Stimulated activated CD8-positive, alpha-beta memory T cell treated with anti-CD3 and anti-CD28 coated beads, Interleukin-15, amount 100 ng/mL, for 1 hour (primary cell): ENCODE measurements at places on chromosomes 7 and 10.

DNA sequence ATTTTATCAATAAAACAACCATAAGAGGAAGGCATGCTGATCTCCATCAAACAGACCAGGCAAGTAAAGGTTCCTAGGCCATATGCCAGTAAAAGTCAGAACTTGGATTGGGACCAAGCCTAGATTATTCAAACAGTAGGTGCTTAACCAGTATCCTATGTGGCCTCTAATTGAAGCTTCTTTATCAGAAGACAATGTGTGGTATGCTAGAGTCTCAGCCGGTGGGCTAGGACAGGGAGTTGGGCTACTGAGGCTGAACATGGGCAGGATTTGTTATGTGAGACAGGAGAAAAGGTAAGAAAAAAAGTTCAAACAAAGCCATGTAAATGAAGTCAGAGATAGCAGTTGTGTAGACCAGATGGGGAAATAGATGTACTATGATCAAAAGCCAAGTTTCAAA lies 413.7 kb upstream of the GHITM start:
- DNase-seq = no peak

- no peak for DNase-seq
Measured at GRCh38 chr7:149713731-149714068, 59.7 kb downstream of the ZNF467 start.

DNA sequence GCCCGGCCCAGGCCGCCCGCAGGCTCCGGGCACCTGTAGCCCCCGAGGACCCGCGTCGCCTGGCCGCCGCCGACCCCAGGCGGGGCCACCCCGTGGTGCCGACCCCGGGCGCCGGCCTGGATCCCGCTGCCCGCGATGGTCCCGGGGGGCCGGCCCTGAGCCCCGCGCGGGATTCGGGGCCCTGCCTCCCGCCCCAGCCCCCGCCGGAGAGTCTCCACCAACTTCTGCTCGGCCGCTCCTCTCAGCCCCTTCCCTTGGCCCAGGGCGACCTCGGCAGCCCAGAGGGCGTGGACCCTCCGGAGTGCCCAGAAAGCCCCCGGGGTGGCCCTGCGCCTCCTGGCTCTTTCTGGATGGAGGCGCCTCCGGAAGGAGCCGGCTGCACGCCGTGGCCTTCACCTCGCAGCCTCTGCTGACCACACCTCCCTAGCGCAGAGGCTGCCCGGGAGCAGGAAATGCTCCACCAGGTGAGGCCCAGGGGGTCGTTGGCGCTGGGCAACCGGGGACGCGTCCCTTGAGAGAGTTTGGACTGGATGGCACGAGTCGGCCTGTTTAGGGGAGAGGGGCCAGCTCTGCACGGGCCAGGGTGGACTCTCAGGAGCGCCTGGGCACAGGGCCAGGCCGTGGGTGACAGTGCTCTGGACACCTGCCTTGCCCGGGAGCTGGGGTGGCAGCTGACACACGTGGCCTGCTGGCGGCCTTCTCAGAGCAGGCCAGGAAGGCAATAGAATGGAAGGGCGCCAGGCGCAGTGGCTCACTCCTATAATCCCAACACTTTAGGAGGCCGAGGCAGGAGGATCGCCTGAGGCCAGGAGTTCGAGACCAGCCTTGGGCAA lies 529 bp downstream of the ZNF853 start:
- no peak for DNase-seq

DNA sequence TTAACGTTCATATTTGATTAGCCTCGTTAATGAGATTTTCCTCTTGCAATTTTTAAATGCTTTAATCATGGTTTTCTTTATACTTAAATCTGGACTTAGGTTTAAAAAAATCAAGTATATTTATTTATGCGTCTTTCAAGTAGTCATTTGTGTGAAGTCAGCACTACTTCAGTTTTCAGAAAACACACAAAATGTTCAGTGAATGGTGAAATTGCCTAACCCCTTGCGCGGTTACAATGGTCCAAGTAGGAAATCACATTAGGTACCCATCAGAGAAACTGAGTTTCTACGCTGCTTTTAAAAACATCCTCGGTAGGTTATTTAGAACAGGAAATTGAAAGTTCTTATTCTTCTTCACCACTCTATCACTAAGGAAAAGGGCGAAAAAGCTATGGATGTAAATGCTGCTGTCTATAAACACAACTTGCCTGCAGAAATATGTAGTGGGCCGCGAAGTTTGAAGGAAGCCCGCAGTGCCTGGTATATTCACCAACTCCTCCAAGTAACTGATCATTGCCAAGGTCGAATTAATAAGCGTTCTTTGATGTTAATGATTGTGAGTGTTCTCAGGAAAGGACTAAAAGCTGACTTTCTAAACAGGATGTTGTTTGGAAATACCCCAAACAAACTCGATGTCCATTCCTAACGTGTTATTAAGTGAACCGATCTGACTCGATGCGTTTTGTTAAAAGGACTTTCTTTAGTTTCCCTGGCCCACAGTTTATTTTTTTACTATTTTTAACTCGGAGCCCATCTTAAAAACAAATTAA lies 1.0 kb downstream of the SYPL1 start:
- no peak for DNase-seq

- no peak for DNase-seq
Measured at GRCh38 chr10:126394948-126395347, 6.7 kb upstream of the ADAM12 start.

DNA sequence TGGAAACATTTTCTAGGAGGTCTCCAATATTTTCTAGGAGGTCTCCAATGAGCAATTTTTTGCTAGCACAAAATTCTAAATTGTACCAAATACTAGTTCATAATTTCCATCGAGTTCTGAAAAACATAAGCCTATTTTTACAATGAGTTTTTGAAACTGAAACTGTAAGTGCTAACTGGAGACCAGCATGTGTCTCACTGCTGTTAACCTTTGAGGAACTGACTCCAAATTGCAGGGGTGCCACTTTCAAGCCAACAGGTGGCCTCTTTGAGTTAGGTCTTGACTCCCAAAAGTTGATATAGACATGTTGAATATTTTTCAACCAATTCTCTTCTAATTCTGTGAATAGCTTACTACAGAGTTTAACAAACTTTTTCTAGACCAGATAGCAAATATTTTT lies 58.8 kb downstream of the CAV1 start:
- no peak for DNase-seq

DNA sequence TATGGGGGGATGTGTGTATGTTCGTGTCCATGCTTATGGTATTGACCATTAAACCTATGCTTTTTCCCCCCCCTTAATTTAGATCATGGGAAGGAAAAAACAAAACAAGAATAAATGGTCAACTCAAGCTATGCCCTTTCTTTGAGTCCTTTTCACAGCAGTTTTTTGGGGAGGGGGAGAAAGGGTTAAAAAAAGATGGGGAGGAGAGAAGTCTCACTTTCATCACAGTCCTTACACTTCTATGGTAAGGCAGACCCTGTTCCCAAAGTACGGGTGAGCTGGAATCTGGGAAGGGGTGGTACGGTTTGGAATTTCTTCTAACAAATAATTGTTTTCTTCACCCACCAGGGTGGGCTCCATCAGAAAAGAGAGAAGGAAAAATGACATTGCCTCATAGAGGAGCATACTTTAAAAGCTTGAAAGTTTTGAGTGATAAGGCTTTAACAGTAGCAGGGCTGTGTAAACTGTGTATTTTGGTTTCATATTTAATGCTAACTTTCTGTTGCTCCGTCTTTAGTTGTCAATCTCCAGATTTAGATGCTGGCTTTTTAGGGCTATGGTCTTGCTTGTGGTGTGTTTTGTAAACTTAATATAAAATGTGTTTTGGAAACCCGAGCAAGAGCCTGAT lies 180.1 kb downstream of the TCF7L2 start:
- no peak for DNase-seq

GRCh38 chr7:127250312-127251035 lies 2.3 kb downstream of the GRM8 start:
- no peak for DNase-seq

DNA sequence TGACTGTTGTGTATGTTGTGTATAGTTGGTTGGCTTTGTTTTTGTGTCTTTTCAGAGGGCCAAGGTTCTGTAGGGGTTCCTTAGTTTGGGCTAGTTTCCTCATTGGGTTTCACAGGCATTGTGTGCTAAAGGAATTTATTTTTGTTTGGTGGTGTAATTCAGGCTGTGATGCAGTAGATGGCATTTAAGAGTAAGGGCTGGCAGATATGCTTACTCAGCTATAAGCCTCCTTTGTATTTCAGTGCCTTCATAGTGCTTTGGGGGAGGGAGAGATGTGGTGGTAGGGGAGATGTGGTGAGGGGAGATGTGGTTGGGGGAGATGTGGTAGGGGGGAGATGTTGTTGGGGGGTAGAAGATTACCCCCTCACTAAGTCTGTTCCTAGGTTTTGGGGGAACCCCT lies 91.7 kb downstream of the SLC25A40 start:
- no peak for DNase-seq

DNA sequence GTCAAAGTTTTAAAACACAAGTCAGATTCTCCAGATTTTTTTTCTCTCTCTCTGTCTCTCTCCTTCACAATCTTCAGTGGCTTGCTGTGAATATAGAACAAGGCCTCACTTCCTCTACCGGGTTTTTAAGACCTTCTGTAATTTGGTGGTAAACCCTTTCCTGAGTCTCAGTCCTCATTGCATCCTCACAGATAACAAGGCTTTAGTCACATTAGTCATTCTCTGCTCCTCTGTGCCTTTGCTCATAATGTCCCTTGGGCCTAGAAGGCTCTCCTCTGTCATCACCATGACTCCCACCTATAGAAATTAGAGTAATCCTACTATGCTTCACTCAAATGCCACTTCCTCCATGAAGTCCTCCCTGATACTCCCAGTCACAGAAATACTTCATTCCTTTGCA lies 172.7 kb upstream of the HPS1 start:
- DNase-seq = no peak

DNA sequence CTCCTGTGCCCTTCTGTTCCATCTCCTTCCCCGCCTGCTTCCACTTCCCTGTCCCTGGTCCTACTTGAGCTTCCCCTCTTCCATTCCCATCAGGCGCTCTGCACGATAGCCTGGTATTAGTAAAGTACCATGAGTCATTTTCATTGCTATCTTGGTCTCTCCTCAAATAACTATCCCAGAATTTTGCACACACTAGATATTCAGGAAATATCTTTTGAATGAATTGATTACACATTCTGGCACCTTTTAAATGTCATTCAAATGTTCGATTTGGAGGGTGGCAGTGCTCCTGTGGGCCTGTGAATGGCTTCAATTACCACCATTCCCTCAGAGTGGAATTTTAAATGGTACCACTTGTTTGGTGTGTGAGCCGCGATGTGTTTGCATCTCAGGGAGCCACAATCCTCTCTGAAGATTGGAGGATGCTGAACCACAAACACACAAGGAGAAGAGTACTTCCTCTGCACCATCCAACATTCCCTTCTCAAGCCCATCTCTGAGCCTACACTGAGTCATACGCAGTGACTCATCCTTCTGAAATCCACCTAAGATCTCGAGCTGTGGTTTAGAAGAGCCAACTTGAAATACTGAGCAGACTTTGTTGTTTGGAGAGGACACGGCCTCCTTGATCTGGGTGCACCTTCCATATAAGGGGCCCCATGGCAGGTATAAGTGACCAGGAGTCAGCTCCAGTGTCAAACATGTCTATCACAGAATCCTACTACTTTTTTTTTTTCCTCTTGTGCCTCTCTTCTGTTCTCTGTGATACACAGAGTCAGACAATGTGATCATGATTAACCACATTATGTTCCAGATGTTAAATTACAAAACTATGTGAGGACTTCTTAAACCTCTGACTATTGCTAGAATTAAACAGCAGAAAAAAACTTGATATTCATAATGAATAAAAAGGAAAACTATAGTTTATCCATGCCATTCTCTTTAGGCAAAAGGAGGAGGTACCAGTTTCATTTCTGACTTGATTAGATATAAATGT lies 81.9 kb downstream of the BMPER start:
- DNase-seq = no peak

DNA sequence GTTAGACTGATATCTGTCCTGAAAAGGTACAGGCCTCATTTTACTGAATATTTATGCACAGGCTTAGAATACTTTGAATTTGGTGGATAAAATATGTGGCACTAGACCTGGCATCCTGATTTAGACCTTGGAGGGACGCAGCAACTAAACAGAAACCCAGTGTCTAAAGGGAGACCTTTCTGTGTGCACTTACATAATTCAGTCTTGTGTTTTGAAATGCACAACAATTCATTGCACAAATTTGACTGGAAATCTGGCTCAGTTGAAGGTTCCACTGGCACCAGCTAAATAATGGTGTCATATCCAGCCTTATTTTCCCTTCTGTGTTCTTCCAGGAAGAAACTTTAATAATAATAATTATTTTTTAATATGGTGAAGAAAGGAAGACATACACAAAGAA lies 142.1 kb downstream of the SND1 start:
- DNase-seq = no peak
